ENCODE measurements at places on chromosomes 2 and 18. TPM values are rescaled to one million over a fixed set of nuclear protein-coding genes. Genes with fewer than 3 reads are reported as not detected.

The STAT1 gene
- total RNA-seq: 558 TPM

The EVX2 gene
- total RNA-seq: not detected

The FAM136A gene
- total RNA-seq: 25.3 TPM

The RIT2 gene
- not detected for total RNA-seq

The TSHZ1 gene
- total RNA-seq: 9.5 TPM

The INPP4A gene
- total RNA-seq: 24.0 TPM

The KCNE4 gene
- total RNA-seq: 63.8 TPM

The CROCC2 gene
- under 0.01 TPM for total RNA-seq

The IL37 gene
- not detected for total RNA-seq

The ABCB11 gene
- total RNA-seq: not detected

The ANKRD29 gene
- total RNA-seq: 4.1 TPM

The MBOAT2 gene
- total RNA-seq: 50.7 TPM

The TMEM17 gene
- 3.4 TPM for total RNA-seq

The EPB41L5 gene
- 6.4 TPM for total RNA-seq

The ATP6V1C2 gene
- not detected for total RNA-seq

The AQP4 gene
- total RNA-seq: not detected

The CELF4 gene
- total RNA-seq: not detected

The SRD5A2 gene
- total RNA-seq: not detected

The PSTPIP2 gene
- total RNA-seq: 9.9 TPM

The MAP3K19 gene
- total RNA-seq: not detected

The AKAIN1 gene
- total RNA-seq: not detected

The TMEM169 gene
- 0.22 TPM for total RNA-seq

The CNDP1 gene
- 0.11 TPM for total RNA-seq

The CTAGE1 gene
- not detected for total RNA-seq

The CYP26B1 gene
- 0.52 TPM for total RNA-seq
